ENCODE measurements at places on chromosomes 2 and 18. TPM values are rescaled to one million over a fixed set of nuclear protein-coding genes. Genes with fewer than 3 reads are reported as not detected.

DNA sequence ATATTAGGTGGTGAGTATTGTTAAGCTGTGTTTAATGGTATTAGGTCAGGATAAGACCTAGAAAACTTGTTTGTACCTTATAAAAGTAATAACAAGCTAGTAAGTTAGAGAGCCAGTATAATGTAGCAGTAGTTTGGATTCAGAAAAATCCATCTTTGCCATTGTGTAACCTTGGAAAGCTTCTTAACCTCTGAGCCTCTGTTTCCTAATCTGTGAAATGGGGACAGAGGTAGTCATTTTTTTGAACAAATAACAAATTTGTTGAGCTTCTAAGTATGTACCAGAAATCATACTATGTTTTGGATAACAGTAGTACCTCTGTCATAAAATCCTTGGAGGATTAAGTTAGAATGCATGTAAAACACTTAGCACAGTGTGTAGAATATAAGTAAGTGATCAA, 12.5 kb downstream of the GLS start:
- no peaks in the 10 kb centered on the region for H3K36me3 ChIP-seq
- no peaks in the 10 kb centered on the region for H3K4me1 ChIP-seq
- no peak overlapping the region for H3K4me3 ChIP-seq
- H3K27me3 ChIP-seq: no peaks in the 10 kb centered on the region
- no peak for DNase-seq

DNA sequence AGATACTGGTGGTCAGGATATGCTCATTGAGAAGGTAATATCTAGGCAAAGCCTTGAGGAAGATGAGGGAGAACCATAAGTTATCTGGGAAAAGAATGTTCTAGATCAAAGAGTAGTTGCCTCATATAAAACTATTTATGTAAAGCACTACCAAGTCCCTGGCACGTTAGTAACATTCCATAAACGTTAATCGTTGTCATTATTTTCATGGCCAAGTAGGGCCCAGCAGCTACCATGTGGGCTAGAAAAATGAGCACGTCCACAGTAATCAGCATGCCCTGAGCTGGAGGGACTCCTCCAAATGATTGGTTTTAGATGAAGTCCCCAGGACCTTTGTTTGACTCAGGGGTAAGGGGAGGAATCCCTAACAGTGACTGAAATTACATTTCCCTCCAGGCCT, 32.7 kb upstream of the AFTPH start:
- no peak overlapping the region for H3K27ac ChIP-seq
- no peaks in the 10 kb centered on the region for H3K27me3 ChIP-seq
- H3K36me3 ChIP-seq: no peaks in the 10 kb centered on the region
- no peak for DNase-seq
- H3K4me1 ChIP-seq: no peaks in the 10 kb centered on the region

GAL3ST2 gene
- polyA plus RNA-seq: not detected

DNA sequence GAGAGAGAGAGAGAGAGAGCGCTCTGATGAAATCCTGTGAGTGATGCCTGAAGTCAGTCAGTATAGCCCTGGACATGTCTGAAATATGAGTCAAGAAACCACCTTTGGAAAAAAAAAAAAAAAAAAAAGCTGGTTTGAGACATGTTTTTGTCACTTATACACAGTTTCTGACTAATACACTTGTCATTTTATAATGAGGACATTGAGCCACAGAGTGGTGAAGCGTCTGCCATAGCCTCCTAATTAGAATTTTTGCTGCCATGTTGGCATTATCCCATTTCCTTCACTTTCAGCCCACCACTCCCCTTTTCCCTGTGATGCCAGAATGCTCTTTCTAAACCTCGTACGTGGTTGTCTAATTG, 15.7 kb upstream of the MYO3B start:
- no peak for DNase-seq
- peaks cover 2% of the 10 kb centered on the region for H3K4me1 ChIP-seq
- H3K27me3 ChIP-seq: no peaks in the 10 kb centered on the region
- H3K4me3 ChIP-seq: no peak overlapping the region

GPAT2 gene
- 3.5 TPM for polyA plus RNA-seq

DNA sequence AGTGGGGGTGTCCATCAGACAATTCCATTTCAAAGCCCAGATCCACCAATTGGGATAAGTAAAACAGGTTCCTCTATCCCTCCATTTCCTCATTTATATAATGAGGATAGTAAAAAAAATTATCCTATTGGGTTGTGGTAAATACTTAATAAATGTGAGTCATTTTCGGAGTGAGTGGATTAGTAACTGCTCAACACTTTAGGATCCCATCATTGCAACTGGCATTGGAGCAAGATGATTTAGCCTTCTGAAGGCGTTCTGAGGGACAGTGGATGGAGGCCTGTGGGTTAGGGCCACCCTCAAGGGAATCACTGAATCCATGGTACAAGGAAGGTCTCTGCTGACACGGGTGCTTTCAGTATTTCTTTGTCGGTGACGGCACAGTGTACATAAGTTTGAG, 108.6 kb upstream of the FZD7 start:
- H3K27me3 ChIP-seq: no peaks in the 10 kb centered on the region
- no peak overlapping the region for H3K27ac ChIP-seq
- H3K4me3 ChIP-seq: no peak overlapping the region

DNA sequence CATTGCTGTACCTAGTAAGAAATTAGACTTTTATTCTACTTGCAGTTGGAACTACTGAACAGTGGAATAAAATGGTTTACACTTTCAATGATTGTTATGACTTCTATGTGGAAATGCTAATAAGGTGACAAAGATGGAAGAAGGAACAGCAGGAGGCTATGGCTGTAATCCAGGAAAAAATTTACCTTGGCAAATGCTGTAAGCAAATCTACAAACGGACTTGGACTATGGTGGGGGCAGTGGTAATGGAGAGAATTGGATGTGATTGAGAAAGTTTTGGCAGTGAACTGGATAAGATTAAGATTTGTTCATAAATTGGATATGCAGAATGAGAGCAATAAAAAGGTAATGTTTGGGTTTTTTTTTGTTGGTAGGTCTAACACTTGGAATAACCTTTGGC, 111.0 kb upstream of the ERBB4 start:
- no peaks in the 10 kb centered on the region for H3K27me3 ChIP-seq
- DNase-seq: no peak
- H3K36me3 ChIP-seq: no peaks in the 10 kb centered on the region
- peaks cover 2% of the 10 kb centered on the region for H3K4me1 ChIP-seq
- H3K27ac ChIP-seq: no peak overlapping the region

DNA sequence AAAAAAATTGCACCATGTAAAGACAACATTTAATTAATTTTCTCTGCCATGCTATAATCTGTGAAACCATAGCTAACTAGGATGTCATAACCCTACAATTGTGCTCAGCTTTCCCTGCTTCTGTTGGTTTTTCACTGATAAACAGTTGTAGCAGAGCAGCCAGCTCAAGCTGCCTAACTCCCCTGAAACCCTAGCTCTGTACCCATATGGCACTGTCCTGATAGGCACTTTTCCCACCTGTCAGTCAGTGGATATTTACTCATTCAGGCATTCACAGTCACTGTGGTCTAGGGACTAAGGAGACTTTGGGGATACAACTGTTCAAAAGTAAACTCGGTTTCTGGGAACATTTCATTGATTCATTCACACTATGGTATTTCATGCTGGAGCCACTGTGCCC, 407.0 kb downstream of the DSEL start:
- no peaks in the 10 kb centered on the region for H3K4me1 ChIP-seq
- H3K27ac ChIP-seq: no peak overlapping the region
- H3K4me3 ChIP-seq: no peak overlapping the region
- H3K36me3 ChIP-seq: no peaks in the 10 kb centered on the region
- H3K27me3 ChIP-seq: no peaks in the 10 kb centered on the region

- H3K4me1 ChIP-seq: no peaks in the 10 kb centered on the region
These were observed 47.8 kb downstream of the CDCA7 start for GRCh38 chr2:173402405-173402974.

TPRKB gene
- 57.6 TPM for polyA plus RNA-seq

- H3K4me3 ChIP-seq: no peak overlapping the region
- no peaks in the 10 kb centered on the region for H3K4me1 ChIP-seq
- peaks cover 3% of the 10 kb centered on the region for H3K36me3 ChIP-seq
- no peak overlapping the region for H3K27ac ChIP-seq
- no peaks in the 10 kb centered on the region for H3K27me3 ChIP-seq
These were observed 57.7 kb downstream of the GORASP2 start for GRCh38 chr2:170986566-170987258.

MEIS1 gene
- polyA plus RNA-seq: 31.5 TPM

- no peaks in the 10 kb centered on the region for H3K36me3 ChIP-seq
- no peaks in the 10 kb centered on the region for H3K27me3 ChIP-seq
- no peak overlapping the region for H3K4me3 ChIP-seq
- H3K4me1 ChIP-seq: no peaks in the 10 kb centered on the region
- no peak for DNase-seq
- no peak overlapping the region for H3K27ac ChIP-seq
These were observed 155.8 kb downstream of the INO80D start for GRCh38 chr2:205930209-205930608.

FBXO41 gene
- 0.25 TPM for polyA plus RNA-seq

- H3K4me3 ChIP-seq: no peak overlapping the region
- H3K4me1 ChIP-seq: no peaks in the 10 kb centered on the region
- no peaks in the 10 kb centered on the region for H3K27me3 ChIP-seq
- DNase-seq: no peak
- no peak overlapping the region for H3K27ac ChIP-seq
- no peaks in the 10 kb centered on the region for H3K36me3 ChIP-seq
These were observed 127.2 kb upstream of the SP5 start for GRCh38 chr2:170587922-170588321.

HOXD3 gene
- polyA plus RNA-seq: 2.3 TPM

DNA sequence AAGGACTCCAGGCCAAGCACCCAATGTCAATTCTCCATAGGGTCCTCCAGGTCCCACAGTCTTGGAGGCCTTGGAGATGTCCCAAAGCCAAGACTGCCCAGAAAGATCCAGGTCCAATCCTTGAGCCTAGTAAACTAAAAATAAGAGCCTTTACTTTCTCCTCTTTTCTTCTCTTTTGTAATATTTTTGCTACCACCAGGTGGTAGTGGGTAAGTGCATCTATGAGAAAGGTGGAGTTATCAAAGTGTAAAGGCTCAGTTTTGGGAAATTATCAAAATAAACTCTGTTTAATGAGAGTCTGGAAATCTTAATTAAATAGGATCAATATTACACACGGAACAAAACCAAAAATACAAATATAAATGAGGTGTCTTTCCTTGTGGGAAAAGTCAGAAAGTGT, 276.4 kb downstream of the ALK start:
- no peaks in the 10 kb centered on the region for H3K36me3 ChIP-seq
- no peak overlapping the region for H3K27ac ChIP-seq
- H3K4me3 ChIP-seq: no peak overlapping the region
- no peak for DNase-seq

- H3K4me1 ChIP-seq: no peaks in the 10 kb centered on the region
- H3K4me3 ChIP-seq: no peak overlapping the region
- H3K36me3 ChIP-seq: no peaks in the 10 kb centered on the region
- DNase-seq: no peak
These were observed 13.1 kb downstream of the NDUFB3 start for GRCh38 chr2:201084863-201085262.

DNA sequence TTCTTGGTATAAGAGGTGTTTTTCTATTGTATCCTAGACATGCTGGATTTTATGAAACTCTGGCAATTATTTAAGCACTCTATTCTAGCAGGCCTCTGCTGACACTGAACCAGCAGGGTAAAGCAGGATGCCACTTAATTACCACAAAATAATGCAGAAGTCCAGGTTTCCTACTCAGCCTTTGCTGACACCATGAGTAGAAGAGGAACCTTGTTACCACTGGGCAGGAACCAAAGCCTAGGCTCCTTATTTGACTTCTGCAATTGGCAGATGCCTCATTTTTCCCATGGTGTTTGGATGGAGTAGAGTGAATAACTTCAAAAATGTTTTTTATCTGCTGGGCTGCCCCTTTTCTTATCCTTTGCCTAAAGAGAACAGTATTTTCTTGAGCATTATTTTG, 60.8 kb downstream of the THNSL2 start:
- no peaks in the 10 kb centered on the region for H3K36me3 ChIP-seq
- H3K27ac ChIP-seq: no peak overlapping the region
- H3K4me3 ChIP-seq: no peak overlapping the region
- H3K27me3 ChIP-seq: no peaks in the 10 kb centered on the region

POTEJ gene
- polyA plus RNA-seq: not detected

- no peak overlapping the region for H3K4me3 ChIP-seq
- no peak for DNase-seq
- H3K36me3 ChIP-seq: no peaks in the 10 kb centered on the region
- H3K4me1 ChIP-seq: peaks cover 3% of the 10 kb centered on the region
- peak overlapping the region; percentile 25 for H3K27ac ChIP-seq
- H3K27me3 ChIP-seq: no peaks in the 10 kb centered on the region
These were observed 301.7 kb downstream of the TCF4 start for GRCh38 chr18:55286257-55286825.

DNA sequence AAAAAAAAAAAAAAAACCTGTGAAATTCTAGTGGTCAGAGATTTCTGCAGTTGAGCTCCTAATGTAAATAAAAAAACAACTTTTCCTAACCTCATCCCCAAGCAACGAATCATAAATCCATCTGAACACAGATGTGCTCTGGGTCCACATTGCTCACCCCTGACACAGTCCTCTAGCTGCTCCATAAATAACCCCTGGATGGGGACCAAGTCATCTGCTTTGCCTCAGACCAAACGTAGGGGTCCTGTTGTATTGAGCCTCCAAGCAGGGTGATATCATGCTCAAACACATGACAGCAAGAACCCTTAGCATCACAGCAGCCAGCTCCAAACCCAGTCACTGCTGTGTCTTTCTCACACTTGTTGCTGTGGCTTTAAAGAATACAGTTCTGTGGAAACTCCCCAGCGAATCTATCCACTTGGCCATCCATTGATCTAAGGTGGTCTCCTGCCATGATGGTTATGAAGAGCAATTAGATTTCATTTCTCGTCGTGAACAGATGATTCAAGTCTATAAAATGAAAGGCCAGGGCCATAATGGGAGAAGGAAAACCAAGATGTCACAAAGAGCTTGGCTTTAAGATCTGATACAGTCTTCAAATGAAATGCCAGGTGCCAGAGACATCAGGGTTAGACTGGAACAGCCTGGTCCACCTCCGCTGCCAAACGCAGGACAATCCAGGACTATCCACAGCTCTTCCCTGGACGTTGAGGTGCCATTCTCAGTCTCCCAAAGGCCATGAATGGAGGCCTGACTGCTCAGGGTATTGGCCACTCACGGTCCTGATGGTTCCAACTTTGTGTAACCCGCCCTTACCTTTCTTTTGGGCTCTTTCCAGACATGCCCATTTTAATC, 39.0 kb downstream of the TBC1D8 start:
- no peak overlapping the region for H3K4me3 ChIP-seq
- no peaks in the 10 kb centered on the region for H3K27me3 ChIP-seq
- peaks cover 8% of the 10 kb centered on the region for H3K4me1 ChIP-seq

GRCh38 chr2:38106405-38107094, 30.6 kb upstream of the CYP1B1 start:
- no peak overlapping the region for H3K4me3 ChIP-seq
- H3K27me3 ChIP-seq: no peaks in the 10 kb centered on the region
- H3K36me3 ChIP-seq: no peaks in the 10 kb centered on the region
- no peak for DNase-seq
- H3K27ac ChIP-seq: peak overlapping the region; percentile 6
- H3K4me1 ChIP-seq: no peaks in the 10 kb centered on the region

- H3K27me3 ChIP-seq: peaks cover 2% of the 10 kb centered on the region
- H3K4me1 ChIP-seq: no peaks in the 10 kb centered on the region
- DNase-seq: no peak
- no peak overlapping the region for H3K27ac ChIP-seq
- no peaks in the 10 kb centered on the region for H3K36me3 ChIP-seq
These were observed 140.0 kb upstream of the CYP1B1 start for GRCh38 chr2:38215993-38216392.

STAMBP gene
- polyA plus RNA-seq: 43.5 TPM

GCG gene
- 0.97 TPM for polyA plus RNA-seq

MAPRE3 gene
- 7.9 TPM for polyA plus RNA-seq

- no peak for DNase-seq
- no peaks in the 10 kb centered on the region for H3K27me3 ChIP-seq
- H3K27ac ChIP-seq: no peak overlapping the region
- H3K4me1 ChIP-seq: no peaks in the 10 kb centered on the region
- H3K36me3 ChIP-seq: no peaks in the 10 kb centered on the region
These were observed 475.6 kb upstream of the HS6ST1 start for GRCh38 chr2:128794285-128794684.

REG3G gene
- 0.13 TPM for polyA plus RNA-seq
